ENCODE measurements at places on chromosomes 7 and 10.
A peak's percentile ranks its signal among the peaks of the same experiment; 100 is the strongest.

- no peak for DNase-seq
These were observed 35.3 kb downstream of the BICC1 start for GRCh38 chr10:58547963-58548362.

- DNase-seq: no peak
These were observed 154.3 kb downstream of the PPP1R3A start for GRCh38 chr7:113764401-113765035.

DNA sequence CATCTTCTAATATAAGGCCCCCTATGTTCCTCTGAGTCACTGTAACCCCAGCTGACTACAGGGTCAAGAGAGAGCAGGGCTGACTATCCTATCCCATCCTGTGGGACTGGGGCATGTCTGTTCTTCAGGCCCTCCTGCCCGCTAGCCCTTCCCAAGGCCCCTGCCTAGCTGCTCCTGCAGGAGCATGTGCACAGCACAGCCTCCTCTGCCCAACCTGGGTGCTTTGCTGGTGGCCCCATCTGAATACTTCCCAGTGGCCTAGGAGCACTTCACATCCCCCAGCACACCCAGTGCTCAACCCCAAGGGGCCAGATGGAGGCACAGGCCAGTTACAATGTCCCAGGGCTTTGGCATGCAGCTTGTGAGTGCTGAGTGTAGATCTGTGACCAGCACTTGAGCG lies 37.3 kb downstream of the AGBL3 start:
- DNase-seq: no peak

- DNase-seq: no peak
These were observed 140.0 kb downstream of the ZEB1 start for GRCh38 chr10:31458974-31459373.

GRCh38 chr10:85826377-85826776 lies 540.2 kb downstream of the GRID1 start:
- DNase-seq: no peak

DNA sequence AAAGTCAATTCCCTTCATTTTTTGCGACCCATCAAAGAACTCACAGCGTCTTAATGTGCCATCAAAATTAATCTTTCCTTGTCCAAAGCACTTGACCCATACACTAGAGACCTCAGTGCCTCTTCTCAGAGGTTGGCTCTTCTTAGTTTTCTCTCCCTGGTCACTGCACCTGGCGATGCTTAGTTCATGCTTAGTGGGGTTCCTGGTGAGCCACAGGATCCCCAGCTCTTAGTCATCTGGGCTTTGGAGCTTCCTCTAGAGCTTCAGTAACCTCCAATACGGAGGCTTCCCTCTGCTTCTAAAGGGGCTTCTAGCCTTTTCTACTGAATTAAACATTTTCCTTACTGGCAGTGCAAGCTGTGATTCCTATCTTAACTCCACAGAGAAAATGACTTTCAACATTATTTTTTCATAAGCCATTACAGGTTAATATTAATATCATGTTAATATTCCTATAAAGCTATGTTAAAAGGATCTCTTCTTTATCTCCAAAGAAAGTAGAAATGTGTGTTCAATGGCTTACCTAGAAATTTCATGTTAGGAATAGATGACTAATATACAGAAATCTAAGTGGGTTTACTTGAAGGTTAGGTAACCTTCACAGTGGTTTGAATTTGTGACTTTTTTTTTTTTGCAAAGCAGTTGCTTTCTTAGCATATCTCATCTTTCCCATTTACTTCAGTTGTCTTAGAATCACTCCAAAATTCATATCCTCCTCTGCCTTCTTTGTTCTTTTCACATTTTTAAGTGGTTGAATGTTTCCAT lies 295.2 kb downstream of the CAMK1D start:
- DNase-seq: no peak

DNA sequence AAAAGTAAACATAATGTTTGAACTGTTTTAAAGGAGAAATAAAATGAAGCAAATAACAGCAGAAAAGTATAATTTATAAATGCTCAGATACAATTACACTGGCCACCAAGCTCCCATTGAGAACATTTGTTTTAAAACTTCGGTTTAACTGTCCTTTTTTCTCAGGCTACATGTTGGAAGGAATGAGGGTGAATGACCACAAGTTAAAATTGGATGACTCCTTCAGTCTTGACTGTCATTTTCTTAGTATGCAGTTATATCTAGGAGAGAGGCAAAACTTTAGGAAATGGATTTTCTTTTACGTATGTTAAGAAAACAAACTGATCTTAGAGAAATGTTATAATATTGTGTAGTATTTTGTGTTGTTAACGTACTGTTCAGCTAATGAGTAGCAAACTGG lies 5.0 kb downstream of the TRIM24 start:
- no peak for DNase-seq

DNA sequence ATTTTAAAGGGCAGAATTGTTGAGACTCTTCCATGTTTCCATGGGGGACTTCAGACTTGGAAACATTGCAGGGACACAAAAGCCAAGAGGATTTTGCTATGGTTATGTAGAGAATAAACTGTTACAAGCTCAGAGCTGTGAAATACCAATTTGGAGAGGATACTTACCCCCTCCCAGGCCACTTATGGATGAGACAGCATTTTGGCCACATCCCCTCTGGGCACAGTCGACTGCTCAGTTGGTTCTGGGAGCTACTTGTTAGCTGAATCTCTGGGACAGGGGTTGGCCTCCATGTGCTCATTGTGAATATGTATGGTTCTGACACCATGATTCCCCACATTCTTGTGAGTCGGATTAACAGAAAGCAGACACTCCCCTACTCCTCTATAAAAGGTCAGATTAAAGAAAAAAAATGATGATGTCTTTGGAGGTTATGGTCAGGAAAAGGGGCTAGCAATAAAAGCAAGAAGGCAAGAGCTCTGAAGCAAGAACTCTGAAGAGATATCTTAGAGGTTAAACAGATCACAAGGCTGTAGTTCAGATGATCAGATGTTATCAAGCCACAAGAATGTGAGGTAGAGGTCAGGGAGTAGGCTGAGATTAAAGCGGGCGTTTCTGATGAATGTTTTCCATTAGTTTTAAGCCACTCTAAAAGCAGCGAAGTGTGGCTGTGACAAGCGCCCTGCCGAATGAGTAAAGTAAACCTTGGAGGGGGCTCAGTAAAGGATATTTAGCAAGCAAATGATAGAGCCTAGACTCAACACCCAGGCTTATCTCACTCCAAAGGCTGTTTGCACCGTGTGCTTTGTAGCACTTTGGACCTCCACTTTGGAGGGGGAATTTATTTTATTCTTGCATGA lies 17.2 kb downstream of the STAMBPL1 start:
- no peak for DNase-seq

DNA sequence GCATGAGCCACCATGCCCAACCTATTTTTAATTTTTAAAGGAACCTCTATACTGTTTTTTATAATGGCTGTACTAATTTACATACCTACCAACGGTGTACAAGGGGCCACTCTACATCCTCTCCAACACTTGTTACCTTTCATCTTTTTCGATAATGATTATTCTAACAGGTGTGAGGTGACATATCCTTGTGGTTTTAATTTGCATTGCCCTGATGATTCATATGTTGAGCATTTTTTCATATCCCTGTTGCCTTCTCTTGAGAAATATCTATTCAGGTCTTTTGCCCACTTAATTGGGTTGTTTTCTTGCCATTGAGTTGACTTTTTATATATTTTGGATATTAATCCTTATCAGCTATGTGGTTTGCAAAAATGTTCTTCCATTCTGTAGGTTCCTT lies 167.0 kb downstream of the CTTNBP2 start:
- no peak for DNase-seq

DNA sequence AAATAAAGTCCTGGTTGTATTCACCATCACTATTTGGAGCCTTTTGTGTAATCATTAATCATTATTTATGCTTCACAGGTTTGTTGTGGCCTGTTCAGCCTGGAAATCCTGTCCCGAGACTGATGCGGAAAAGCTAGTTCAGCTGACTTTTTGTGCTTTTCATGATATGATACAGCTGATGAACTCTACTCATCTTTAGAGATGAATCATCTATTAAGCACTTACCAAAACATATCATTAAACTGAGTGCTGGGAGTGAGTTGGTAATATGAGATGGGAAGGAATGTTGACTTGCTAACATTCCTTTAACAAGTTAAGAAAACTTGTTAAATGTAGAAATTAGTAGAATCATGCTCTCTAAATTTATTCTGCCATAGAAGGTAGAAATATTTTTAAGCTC lies 53.0 kb downstream of the CROT start:
- DNase-seq: peak; percentile 52

DNA sequence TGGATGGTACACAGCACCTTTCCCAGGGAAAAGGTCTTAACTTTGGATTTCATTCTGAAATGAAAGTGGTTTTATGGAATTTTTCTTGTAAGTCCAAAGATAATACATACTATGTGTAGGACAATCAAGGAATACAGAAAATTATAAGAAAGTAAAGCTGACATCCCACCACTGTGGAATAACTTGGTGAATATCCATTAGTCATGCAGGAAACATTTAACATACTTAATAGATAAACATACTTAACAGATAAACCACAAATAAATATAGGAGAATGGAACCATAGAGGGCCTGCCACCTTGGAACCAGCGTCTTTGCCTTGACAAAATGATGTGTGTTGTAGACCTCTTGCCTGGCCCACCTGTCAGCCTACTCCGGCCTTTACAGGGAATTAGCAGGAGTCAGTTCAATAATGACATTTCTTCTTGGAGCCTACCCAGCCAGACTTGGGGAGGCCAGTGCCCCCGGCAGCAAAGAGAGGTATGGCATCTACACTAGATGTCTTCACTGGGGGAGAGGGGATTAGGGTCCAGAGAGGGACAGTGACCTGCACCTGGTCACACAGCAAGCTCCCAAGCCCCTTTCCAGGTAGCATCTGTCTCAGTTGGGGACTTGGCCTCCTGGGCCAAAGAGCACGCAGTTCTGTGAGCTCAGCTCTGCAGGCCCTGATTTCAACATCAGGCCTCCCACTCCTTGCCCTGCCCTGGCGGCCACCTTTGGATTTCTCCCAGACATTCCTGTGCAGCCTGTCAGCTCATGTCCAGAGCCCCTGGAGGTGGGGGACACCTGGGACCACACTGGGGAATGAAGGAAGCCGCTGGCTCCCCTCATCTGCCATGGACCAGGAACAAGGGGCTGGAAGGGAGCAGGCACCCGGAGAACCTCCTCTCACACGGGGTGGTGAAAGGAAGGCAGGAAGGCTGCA lies 112.6 kb upstream of the PPIF start:
- DNase-seq: no peak

GRCh38 chr10:4504550-4504949 lies 321.5 kb upstream of the AKR1E2 start:
- no peak for DNase-seq

All from BJ (cell line).